ENCODE measurements at places on chromosomes 2 and 18.

DNA sequence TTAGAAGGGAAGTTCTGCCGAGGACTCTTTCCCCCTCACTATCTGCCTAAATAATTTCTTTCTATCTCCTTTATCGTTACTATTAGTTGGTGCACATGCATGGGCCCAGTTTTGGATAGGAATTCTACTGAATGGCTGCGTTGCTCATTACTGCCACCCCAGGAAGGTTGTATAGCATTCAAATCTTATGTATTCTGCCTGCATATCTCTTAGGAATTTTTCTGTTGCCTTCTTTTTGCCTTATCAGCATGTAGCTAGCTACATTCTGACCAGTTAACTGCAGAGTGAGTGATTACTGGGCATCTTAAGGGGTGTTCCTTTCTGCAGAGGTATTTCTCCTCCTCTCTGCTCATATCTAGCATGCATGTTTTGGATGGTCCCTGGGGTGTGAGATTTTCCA, 239.6 kb downstream of the TDRD15 start:
- DNase-seq, result no peak

- DNase-seq, result no peak
Measured at GRCh38 chr2:23286758-23287704, 97.9 kb upstream of the KLHL29 start.

DNA sequence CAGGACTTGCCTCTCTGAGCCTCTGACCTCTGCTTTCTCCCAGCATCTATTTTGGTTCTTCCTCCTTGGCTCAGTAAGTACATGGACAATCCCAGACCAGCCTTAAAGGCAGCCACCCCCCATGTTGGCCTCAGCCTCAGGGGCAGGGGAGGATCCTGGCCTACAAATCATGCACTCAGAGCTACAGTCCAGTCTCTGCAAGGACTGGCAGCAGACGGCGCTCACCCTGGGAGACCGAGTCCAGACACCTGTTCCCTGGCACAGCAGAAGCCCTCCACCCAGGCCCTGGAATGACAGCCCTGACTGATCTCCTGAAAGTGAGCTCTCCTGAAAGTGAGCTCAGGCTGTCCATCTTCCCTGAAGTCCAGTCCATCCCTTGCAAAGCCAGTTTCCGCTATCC, 25.7 kb upstream of the PTPN4 start:
- no peak for DNase-seq

DNA sequence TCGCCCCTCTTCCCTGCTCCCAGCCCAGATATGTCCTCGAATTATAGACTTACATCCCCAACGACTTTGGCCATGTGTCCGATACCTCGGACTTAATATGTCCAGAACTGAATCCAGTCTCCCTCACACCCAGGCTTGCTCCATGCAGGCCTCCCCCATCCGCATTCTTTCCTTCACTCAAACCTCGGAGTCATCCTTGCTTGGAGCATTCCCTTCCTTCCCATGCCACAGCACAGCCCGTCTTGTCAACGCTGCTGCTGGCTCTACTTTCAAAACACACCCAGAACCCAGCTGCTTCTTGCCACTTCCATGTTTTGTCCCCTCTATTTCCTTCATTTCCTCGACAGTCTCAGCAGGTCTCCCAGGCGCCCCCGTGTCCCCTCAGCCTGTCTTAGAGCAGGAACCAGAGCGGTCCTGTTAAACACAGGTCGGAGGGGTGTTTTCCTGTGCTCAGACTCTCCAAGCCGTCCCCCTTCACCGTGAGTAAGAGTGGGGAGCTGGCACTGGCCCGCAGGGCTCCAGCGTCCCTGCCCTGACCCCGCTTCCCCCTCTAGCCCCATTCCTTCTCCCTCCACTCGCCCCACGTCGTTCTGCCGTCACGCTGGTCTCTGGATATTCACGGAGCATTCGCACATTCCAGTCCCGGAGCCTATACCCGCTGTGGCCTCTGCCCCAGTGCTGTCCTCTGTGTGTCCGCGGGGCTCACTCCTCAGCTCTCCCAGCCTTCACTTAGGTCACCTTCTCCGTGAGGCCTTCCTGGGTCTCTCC, 54.4 kb downstream of the VAPA start:
- no peak for DNase-seq
